ENCODE measurements at places on chromosomes 1 and 21.
A peak's percentile ranks its signal among the peaks of the same experiment; 100 is the strongest.

- DNase-seq, result no peak
Measured at GRCh38 chr1:21021311-21021710, 155.4 kb downstream of the EIF4G3 start.

- peak; percentile 68 for DNase-seq
Measured at GRCh38 chr1:231606712-231607111, 19.9 kb upstream of the DISC1 start.

DNA sequence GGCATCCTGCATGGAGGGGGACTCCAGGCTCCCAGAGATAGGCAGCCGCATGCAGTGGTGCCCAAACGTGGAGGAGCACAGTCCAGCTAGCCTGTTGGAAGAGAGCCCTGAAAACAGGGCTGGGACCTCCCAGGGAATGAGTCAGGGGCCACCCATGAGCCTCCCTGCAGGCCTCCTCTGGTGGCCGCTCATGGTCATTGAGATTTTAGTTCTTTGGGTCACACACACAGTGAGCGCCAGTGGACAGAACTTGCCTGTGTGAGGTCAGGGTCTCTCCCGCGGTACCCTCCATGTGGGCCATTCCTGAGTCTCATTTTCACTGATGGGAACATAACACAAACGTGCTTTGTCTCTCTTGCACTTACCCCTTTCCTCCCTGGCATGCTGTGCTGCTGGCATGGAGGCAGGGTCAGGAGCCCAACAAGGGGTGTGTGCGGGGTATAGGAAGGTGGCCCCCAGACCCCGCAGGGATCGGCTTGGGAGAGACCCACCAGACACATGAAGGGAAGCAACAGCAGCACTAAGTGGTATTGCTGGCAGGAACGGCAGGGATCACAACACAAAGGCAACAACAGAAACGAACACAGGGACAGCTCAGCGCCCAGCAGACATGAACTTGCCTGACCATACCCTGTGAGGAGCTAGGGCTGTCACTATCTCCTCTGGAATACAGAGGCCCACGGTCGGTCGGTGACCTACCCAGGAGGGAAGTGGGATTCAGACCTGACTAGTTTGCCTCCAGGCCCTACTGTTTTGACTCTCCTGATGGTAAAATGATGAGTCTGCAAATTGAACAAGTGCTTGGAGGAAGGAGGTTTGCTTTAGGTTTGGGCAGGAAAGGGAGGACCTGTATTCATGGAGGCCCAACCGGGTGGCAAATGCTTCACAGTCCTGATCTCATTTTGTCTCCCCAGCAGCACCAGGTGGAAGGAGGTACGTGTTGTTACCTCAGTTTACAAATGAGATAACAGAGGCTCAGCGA, 31.8 kb downstream of the ABCG1 start:
- DNase-seq, result no peak

DNA sequence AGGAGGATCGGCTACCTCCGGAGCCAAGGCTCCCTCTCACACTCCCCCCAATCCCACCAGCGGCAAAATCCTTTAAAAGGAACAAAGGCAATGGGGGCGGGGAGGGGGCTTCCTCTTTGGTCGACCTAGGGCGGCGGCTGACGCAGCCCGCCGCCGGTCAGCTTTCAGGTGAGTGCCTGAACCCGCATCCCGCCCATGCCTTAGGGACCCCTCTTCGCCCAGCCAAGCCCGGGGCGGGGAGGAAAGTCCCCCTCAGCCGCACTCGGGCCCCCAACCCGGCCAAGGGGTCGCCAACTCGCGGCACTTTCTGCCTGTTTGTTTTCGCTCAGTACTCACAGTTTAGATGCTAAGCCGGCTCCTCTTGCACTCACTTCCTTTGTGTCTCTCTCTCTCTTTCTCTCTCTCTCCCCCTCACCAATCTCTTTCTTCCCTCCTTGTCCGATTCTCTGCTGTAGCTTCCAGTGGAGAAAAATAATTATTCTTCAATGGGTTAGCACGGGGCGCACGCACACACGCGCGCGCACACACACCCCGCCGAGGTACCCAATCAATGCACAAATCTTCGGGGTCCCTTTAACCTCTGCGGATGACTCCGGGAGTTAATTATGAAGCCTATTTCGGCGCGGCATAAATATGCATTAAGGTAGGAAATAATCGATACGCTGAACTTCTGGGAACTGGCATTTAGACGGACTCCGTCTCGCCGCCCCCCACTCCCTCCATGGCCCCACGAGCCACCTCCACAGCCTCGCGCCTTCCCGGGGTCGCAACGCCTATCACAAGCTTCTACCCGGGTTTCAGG, at the start of gene BLACAT1:
TSS of gene BLACAT1 (minus strand) at position 465 of the 802 bp plus-strand sequence.
- DNase-seq, result no peak

- no peak for DNase-seq
Measured at GRCh38 chr1:45510972-45511527, 10.6 kb downstream of the PRDX1 start.

- DNase-seq, result peak; percentile 3
Measured at GRCh38 chr1:13930151-13930550, 230.2 kb downstream of the PRDM2 start.

- DNase-seq, result no peak
Measured at GRCh38 chr1:91754348-91754747, 131.6 kb downstream of the TGFBR3 start.

GRCh38 chr1:214418391-214418790, 133.0 kb downstream of the PTPN14 start:
- DNase-seq, result no peak

- DNase-seq, result no peak
Measured at GRCh38 chr1:82152356-82153271, 351.9 kb downstream of the ADGRL2 start.

DNA sequence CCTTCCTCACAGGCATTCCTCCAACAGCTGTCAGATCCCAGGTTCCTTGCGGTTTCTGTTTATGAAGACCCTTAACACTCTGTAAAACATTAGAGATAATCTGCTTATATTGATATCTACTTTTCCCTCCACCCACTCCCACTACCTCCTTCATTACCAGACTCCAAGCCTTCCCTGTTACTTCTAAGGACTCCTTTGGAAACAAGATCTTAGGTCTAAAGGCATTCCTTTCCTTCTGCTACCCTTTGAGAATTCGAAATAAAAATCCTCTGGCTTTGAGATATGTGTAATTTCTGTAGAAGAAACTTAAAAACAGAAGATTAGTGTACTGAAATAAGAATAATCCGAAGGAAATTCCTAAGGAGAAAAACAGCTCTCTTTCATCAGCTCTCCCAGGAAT, 23.7 kb upstream of the LYPLAL1 start:
- DNase-seq, result no peak

GRCh38 chr1:26582836-26583460, 53.4 kb downstream of the RPS6KA1 start:
- no peak for DNase-seq

DNA sequence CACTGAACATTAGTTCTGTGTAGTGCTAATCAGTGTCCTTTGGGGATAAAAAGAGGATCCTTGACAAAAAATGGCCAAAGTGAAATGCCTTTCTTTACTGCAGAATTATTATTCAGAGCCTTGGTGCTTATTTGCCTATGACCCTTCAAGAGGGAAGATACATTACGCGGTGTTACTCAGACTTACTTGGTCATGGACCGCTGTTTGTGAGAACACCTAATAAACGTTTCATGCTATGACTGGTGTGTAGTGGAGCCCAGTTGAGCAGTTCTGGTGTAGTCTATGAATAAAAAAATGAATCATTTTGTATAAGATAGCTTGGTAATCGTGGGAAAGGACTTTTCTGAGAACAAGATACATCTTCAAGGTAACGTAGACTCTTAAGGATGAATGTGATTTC, 8.3 kb downstream of the NFYC start:
- no peak for DNase-seq

GRCh38 chr1:37362594-37363385, 111.6 kb upstream of the ZC3H12A start:
- DNase-seq, result no peak

DNA sequence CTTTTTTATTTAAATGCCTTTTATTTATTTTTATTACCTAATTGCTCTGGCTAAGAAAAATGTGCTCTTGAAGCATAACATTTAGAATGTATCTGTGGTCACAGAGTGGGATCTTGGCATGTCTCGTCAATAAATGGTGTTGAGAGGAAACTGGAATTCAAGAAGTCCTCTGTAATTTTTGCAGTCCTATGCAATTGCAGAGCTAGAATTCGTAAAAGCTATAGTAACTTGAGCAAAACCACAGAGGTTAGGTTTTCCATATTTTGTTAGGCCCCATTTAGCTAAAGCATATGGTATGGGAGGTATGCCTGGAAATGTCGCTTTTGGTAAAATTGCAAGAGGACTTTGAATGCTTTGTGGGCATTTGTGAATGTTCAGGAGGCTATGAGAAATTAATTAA, 466.7 kb upstream of the NFIA start:
- no peak for DNase-seq

DNA sequence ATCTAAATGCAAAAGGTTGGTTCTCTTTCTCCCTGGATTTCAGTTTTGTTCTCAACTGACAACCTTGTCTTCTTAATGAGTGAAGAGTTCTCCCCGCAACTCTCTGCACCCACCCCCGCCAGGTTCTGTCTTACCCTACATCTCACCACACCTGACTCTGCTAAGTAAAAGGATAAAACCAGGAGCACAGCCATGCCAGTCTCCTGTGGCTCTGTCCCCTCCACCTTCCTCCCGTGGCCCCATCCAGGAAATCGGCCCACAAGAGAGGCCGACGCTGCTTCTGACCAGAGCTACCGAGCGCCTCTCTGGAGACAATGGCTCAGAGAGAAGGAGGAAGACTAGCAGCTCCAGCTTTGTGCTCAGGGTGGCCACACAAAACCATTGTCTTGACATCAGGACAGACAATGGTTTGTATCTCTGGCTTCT, 72.2 kb downstream of the PLEKHA6 start:
- DNase-seq, result no peak

GRCh38 chr1:91166106-91166712, 144.4 kb upstream of the ZNF644 start:
- DNase-seq, result peak; percentile 13

- DNase-seq, result no peak
Measured at GRCh38 chr21:22277341-22277740, 1279.1 kb downstream of the NCAM2 start.

DNA sequence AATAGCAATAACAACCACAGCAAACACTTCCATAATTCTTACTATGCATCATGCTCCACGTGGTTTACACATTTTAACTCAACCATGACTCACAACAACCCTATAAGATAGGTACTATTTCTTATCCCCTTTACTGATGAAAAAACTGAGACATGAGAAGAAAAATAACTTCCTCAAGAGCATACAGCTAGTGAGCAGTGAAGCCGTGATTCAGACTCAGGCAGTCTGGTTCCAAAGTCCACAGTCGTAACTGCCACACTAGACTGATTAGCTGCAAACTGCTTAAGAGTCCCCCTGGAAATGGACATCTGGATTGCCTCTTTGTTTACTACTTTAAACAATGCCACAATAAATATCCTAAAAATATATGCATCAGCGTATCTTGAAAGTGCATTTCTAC, 55.7 kb downstream of the PLD5 start:
- DNase-seq, result no peak

DNA sequence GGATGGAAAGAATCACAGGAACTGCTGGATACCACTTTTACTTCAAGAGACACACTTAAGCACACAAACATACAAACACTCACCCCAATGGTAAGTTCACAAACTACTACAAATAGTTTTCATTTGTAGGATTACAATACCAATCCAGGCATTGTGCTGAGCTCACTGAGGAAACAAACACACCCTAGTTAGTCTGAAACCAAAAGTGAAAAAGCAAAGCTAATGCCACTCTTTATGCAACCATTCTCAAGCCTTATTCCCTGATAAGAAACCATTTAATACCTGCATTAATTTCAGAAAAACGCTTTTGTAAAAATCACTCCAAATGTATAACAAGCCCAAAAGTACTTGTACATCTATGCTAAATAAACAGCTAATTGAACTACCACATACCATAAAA, 38.3 kb downstream of the RNF115 start:
- DNase-seq, result no peak

DNA sequence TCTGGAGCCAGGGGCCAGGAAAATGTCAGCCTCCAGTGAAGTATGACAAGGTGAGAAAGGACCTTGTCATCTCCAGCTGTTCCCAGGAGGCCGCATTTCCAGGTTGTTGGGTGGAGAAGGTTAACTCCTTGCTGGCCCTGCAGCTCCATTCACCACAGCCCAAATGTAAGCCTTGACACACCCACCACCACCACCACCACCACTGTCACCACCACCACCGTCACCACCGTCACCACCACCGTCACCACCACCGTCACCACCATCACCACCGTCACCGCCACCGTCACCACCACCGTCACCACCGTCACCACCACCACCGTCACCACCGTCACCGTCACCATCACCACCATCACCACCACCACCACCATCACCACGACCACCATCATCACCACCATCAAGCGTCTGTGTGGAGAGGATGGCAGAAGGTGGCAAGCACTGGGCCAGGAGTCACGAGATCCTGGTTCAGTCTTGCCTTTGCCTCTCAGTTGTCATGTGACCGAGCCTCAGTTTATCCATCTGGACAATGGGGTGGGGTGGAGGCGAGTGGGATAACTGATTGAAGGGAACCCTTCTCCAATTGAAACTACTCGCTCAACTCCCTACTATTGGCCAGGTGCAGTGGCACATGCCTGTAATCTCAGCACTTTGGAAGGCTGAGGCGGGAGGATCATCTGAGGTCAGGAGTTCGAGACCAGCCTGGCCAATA, 21.2 kb upstream of the FAM131C start:
- DNase-seq, result no peak

- DNase-seq, result no peak
Measured at GRCh38 chr1:99994496-99994895, 24.7 kb downstream of the SLC35A3 start.

DNA sequence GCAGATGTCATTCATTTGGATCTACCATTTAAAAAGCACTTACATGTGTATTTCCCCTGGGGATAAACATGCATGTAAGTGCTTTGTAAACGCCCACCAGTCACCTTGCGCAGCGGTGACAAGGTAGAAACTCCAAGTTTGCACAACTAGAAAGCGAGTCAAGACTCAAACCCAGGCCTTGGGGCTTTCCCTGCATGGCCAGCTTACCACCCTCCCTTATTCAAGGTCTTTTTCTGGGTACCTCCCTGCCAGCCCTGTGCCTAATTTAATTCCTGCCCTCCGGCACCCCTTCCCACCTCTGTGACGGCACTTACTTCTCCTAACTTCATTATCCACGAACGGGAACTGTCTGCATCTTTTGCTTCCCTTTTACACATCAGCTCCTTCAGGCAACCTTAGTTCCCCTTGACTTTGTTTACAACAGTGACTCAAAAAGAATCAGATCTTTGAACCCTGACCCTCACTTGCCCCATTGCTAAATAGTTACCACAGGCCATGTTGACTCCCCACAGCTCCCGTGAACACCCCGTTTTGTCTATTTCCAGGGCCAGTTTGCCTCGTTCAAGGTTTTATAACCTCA, 138.3 kb upstream of the ETS2 start:
- no peak for DNase-seq

DNA sequence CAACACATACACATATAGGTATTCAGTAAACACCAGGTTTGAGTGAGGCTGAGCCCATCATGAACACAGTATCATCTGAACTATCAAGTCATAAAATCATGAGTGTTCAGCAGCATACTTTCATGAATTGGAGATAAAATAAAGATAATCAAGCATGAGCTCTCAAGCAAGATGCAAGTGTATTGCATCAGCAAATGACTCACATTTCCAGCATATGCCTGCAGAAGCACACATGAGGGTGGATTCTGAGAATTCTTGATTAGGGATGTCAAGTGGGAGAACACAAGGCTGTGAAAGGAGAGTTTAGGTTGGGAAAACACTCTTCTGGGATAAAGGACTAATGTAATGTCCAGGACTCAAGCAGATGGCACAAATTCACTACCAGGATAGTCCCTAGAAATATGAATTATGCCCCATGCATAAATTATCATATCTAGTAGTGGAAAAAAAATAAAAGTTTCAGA, 299.2 kb downstream of the SRGAP2C start:
- no peak for DNase-seq

GRCh38 chr1:235455097-235455496, 49.2 kb downstream of the B3GALNT2 start:
- DNase-seq, result no peak
